Activated CD4-positive, alpha-beta T cell treated with anti-CD3 and anti-CD28 coated beads, Interleukin-2, Interleukin-6, amounts not matched to agents 100 ng/mL and 50 ng/mL, durations not matched to agents 16 hours and 8 hours (primary cell): ENCODE measurements at places on chromosomes 5 and 9.
A peak's percentile ranks its signal among the peaks of the same experiment; 100 is the strongest.

- no peak for DNase-seq
Measured at GRCh38 chr5:77936365-77936693, 160.2 kb upstream of the TBCA start.

GRCh38 chr5:149765932-149766331 is 35.8 kb downstream of the PPARGC1B start:
- DNase-seq = peak; percentile 18

DNA sequence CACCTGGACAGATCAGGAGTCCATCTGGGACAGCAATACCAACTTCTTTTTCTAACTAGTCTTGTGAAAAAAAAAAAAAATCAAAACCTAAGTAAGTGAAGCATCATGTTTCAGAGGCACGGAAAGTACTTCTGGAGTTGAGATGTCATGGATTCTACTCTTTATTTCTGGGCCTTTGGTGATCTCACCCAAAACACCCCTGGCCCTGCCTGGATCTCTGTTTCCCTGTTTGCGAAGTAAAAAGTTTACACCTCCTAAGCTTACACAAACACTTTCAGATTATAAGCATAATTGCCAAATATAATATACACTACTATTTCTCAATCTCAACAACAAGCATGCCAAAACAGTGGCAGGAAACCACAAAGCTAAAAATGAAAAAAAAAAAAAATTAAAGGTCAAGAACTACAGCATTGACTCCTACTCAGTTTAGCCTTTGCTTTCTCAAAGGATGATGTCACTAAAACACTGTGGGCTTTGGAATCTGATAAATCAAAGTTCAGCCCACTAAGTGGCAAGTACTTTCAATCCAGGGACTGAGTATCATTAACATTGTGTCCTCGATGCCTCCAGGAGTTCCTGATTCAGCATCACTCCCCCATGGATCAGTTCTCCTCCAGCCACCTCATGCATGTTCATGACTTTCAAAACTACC is 291.9 kb downstream of the NFIB start:
- no peak for DNase-seq

- DNase-seq = peak; percentile 82
Measured at GRCh38 chr5:135560858-135561257, 17.9 kb downstream of the CXCL14 start.

DNA sequence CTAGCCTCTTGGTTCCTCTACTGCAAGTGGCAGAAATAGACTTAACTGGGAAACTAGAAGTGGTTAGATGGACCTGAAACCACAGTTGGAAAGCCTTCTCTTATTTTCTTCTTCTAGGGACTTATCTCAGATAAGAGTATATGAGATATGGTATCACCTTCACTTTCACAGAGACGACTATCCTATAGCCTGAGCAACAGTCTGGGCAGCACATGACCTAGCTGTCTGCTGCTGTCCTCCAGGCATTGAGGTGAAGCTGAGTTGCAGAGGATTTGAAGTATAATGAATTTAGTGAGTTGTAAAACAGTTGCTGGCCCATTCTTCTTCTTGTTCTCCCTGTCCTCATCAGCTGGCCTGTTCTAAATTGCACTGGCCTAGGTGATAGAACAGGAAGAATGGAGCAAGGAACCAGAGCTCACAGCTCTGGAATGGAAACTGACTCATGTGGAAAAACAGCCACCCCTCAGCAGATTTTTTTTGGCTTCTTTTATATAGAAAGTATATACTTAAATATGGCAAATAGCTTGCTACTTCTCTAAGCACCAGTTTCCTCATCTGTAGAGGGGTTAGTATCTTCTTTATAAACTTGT is 27.8 kb downstream of the RECK start:
- DNase-seq = no peak

DNA sequence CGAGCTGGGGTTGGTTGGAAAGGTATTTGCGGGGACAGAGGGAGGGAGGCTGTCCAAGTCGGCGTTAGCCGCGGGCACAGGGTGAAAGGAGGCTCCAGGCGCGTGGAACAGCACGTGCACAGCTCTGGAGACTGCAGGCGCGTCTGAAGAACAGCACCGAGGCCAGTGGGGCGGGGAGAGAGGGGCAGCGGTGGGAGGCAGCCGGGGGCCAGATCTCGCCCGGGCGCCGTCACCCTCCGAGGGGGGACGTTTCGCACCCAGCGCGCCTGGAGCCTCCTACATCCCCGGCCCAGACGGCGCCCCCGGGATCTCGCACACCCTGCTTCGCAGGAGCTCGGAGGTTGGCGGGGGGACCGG is 79.6 kb downstream of the NTNG2 start:
- DNase-seq = no peak

- no peak for DNase-seq
Measured at GRCh38 chr9:77876091-77876490, 155.5 kb downstream of the GNAQ start.

DNA sequence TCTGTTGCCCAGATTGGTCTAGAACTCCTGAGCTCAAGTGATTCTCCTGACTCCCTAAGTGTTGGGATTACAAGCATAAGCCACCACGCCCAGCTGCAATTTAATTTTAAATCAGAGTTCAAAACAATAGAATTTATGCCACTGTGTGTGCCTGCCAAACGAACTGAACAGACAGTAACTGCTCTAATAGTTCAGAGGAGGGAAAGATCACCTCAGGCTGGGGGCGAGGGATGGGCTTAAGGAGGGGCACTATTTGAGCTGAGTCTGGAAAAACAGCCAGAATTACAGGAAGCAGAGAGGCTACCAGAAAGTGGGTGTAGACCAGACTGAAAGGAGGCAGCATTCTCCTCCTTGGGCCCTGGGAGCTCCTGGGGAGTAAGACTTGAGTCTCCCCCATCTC is 12.2 kb downstream of the NOL6 start:
- no peak for DNase-seq

DNA sequence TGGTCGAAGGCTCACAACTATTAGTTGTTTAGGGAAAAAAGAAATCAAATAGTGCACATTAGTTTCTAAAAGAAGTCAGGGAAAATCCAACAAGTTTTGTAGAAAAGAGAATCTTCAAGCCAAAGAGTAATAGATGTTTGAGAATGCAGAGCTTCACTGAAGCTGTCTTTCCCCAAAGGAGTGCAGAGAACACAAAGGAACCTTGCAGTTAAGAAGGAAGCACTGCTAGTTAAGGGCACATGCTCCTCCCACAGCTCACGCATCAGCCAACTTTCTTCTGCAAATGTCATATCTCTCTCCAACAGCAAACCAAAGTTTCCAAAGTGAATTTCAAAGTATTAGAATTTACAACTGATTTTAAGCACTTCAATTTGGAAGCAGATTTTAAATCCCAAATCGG is 116.4 kb upstream of the FST start:
- DNase-seq = no peak

DNA sequence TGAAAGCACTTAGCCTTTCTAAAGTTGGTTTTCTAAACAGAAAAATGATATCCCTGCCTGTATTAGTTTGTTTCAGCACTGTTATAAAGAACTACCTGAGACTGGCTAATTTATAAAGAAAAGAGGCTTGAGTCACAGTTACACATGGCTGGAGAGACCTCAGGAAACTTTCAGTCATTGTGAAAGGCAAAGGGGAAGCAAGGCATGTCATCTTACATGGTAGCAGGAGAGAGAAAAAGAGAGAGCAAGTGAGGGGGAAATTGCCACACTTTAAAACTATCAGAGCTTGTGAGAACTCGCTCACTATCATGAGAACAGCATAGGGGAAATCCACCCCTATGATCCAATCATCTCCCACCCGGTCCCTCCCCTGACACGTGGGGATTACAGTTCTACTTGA is 64.9 kb downstream of the FAM170A start:
- no peak for DNase-seq

GRCh38 chr9:94672811-94673487 is 33.6 kb upstream of the FBP1 start:
- DNase-seq = no peak

DNA sequence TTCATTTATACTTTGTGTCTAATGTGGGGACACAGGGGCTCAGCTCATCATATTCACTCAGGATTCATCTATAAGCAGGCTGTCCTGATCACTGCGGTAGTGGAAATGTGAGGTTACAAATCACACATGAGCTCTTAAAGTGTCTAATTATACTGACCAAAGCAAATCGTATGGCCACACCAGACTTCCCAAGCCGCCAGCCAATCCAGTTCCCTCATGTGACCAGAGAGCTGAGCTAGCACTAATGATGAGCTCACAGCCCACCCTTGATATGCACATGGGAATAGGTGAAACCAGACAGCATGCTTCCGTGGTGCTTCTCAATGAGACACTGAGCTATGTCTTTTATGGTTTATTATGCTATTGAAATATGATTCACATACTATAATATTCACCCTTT is 17.6 kb downstream of the ECM2 start:
- DNase-seq = no peak

DNA sequence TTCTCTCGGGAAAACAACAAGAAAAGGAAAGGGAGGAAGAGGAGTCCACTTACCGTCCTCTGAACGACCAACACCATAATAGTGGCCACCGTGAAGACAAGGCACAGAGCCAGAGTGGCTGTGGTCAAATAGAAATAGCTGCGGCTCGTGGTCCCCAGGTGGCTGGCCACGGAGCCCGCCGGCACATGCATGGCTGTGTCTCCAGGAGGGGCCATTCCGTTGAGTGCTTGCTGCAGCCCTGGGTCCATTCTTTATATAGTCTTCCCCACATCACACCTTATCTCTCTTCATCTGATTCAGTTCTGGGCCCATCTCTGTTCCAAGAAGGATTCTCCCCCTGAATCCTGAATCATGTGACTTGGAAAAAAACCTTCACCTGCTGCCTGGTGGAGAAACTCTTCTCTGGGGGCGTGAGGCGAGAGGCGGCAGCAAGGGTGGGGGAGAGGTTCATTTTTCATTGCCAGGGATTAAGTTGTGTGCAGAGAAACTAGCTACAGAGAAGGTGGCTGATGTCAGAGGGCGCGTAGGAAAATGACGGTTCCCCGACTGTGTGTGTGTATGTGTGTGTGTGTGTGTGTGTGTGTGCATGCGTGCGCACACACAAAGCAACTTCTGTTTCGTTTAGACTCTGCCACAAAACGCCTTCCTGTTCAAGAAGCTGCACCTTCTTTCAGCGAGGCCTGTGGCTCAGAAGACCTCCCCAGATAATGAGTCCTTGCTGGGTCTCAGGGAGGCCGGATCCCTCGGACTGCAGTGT is at the start of gene TNFSF8:
Gene TNFSF8 (minus strand): TSS at position 536 of the 757 bp plus-strand sequence. CDS start 288 bp downstream, at position 248.
- DNase-seq = peak; percentile 79

DNA sequence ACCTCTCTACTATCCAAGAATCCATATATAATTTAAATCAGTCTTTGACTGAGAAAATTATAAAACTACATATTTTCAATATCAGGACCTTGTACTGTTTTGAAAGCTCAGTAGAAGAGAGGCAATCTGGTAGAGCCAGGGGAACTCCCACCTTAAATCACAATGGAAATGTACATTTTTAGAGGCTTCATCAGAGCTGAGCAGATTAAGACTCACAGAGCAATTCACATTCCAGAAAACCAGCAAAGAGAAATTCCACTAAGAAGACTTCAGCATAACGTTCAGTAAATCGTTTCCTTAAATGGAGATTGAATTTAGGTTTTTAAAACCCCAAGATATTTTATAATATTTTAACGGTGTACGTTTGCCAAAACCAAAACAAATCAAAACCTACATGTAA is 227.8 kb upstream of the TRPM3 start:
- no peak for DNase-seq

DNA sequence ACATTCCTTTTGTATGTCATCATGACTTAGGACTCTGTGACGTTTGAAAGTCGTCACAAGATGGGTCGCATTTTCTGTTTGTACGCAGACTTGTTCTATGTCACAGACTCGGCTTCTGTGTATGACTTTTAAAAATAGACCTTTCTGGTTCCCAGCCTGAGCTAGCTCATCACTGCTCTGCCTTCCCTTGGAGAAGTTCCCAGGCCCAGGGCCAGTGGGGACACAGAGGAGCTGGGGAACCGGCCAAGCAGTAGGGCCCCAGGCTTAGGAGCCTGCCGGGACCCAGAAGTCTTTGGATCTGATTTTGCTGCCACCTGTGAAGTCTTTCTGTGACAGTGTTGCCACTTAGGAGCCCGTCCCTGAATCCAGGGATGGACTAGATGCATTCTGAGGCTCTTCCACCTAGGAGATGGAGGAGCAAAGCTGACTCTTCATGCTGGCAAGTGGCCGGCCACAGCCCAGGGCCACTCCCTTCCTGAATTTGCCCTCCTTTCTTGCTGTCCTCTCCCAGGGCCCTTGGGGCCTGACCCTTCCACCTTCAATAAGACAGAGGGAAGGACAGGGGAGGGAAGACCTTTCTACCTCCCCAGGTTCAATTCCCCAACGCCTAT is 18.1 kb upstream of the UBE2QL1 start:
- DNase-seq = no peak

GRCh38 chr9:129394886-129395279 is 216.8 kb upstream of the IER5L start:
- no peak for DNase-seq

DNA sequence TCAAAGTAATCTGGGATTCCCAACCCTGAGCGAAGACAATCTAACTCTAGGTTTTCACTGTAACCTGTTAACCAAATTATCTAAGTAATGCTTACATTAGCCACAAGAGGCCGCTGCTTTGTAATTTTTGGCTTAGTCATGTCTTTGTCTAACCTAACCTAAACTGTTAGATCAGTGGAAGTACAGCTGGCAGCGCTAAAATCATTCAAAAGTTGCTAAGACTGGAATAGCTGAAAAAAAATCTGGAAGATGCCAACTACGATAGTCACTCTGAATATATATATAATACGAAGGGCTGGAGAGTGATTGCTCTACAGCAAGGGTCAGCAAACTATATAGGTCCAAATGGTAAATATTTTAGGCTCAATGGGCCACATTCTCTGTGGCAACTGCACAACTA is 60.2 kb downstream of the FBXO38 start:
- DNase-seq = peak; percentile 68

DNA sequence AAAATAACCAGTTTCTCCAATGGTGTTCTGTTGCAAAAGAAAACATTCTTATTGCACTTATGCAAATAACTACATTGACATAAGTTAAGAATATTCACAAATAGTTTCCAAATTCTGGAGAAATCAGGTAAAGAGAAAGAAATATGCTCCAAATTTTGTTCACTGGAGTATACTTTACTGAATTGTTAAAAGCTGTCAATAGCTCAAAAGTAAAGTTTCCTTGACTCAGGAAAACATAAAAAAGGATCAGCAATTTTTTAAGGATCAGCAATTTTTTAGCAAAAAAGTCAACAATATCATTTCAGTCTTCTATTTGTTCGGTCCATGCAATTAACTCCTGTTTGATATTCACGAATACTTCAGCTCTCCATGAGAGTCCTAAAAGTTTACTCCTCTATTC is 51.6 kb downstream of the ANXA2R start:
- DNase-seq = no peak

DNA sequence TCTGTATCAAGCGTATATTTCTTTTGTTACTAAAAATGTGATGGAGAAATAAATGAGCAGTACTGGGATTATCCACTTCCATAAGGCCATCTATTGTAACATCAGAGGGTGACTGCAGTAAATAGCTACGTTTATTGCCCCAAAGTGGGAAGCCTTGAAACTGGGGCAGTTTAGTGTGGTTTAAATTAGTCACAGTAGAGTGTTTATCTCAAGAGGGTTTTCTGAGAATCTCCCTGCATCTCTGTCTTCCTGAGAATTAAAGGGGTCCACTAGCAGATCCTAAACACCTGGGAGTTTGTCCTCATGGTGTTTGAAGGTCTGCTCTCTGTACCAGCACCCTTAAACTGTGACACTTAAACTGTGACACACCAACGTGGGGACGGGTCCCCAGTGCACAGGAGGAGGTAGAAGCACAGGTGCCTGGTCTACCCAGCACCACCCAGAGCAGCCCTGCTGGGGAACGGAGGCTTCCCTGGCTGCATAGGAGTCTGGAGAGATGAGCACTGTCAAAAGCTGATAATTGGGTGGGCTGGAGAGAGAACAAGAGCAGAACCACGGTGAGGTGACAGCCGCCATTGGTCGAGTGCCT is 25.2 kb downstream of the PRRC2B start:
- no peak for DNase-seq
